Central memory CD4-positive, alpha-beta T cell (primary cell): ENCODE measurements at places on chromosomes 13 and 19.

- DNase-seq = no peak
Measured at GRCh38 chr19:45182758-45183157, 4.2 kb downstream of the BLOC1S3 start.

DNA sequence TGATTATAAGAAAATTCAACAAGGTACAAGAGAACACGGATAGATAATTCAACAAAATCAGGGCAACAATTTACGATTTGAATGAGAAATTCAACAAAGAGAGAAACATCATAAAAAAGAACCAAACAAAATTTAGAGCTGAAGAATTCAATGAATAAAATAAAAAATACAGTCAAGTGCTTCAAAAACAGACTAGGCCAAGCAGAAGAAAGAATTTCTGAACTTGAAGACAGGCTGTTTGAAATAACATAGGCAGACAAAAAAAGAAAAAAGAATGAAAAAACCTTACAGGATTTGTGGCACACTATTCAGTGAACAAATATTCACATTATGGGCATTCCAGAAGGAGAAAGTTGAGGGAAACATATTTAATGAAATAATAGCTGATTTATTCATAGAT lies 31.1 kb downstream of the ZNF283 start:
- DNase-seq = no peak

GRCh38 chr19:21934593-21934992 lies 76.2 kb downstream of the ZNF208 start:
- no peak for DNase-seq

DNA sequence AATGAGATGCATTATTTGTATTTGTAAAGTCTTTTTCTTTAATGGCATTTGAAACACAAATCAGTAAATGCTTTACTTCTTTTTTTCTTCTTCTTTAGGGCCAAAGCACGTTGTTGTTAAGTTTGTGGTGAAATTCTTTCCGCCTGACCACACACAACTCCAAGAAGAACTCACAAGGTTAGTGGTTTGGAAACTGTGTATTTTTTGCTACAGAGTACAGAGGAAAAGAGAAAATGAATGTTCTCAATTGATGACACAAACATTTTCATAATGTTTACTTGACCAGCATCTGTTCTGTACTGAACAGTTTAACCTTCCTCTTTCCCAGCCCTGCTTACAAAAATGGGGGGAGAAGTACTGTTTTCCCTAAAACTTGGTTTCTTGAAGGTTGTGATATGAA lies 190.9 kb upstream of the RNF113B start:
- DNase-seq = no peak

DNA sequence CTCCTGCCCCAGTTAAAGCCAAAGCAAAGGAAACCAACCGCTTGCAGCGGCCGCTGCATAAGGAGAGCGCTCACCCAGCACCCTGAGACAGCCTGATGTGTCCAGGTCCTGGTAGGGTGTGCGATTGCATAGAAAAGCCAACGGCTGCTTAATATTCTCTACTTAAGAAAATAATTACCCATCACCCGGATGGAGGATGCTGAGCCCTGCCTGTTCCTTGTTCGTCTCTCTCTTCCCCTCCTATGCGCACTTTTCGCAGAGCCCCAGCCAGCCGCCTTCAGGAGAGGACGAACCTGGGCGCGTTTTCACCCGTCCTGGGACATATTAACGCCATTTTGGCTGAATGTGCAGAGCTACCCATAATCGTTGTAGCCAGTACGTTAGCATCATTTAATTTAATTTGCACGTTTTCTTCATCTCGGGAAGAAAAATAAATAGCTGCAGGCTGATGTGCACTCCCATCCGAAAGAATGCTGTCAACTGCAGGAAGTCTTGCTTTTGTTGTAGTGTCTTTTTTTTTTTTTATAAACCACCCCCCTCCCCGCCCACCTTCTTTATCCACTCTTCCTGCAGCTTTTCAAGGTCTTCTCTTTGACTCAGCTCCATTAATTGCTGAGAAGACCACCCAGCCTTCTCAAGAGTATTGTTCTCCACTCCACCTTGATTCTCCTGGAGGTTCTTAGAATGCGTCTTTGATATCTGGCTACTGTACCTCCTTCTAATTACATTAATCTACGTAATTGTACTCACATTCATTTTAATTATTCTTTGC lies 214.5 kb downstream of the TEX29 start:
- DNase-seq = no peak

GRCh38 chr13:46575818-46576221 lies 22.9 kb downstream of the LRCH1 start:
- no peak for DNase-seq
